Stimulated activated CD8-positive, alpha-beta memory T cell treated with anti-CD3 and anti-CD28 coated beads, Interleukin-4, amount 100 ng/mL, for 1 hour (primary cell): ENCODE measurements at places on chromosomes 6 and 20.

- DNase-seq: no peak
Observed at GRCh38 chr6:53721766-53722165, 56.2 kb upstream of the KLHL31 start.

DNA sequence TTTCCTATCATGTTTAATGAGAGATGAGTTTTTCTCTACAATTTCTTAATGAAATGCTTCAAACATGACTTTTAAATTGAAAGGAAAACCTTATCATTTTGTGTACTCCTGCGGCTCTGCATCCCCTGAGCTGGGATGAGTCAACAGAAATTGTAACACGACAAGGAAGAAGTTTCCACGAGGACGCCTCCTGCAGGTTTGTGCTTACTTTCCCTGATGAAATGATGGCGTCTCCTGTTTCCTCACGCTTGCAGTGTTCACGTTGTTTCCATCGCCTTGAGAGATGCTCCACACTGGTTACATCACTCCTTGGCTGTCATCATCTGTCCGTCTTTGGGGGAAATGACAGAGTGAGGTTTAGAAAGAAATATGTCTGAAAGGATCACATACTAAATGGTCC lies 233.7 kb upstream of the ZFP64 start:
- DNase-seq: no peak

GRCh38 chr6:36958775-36959554 lies 4.4 kb downstream of the PI16 start:
- DNase-seq: no peak

DNA sequence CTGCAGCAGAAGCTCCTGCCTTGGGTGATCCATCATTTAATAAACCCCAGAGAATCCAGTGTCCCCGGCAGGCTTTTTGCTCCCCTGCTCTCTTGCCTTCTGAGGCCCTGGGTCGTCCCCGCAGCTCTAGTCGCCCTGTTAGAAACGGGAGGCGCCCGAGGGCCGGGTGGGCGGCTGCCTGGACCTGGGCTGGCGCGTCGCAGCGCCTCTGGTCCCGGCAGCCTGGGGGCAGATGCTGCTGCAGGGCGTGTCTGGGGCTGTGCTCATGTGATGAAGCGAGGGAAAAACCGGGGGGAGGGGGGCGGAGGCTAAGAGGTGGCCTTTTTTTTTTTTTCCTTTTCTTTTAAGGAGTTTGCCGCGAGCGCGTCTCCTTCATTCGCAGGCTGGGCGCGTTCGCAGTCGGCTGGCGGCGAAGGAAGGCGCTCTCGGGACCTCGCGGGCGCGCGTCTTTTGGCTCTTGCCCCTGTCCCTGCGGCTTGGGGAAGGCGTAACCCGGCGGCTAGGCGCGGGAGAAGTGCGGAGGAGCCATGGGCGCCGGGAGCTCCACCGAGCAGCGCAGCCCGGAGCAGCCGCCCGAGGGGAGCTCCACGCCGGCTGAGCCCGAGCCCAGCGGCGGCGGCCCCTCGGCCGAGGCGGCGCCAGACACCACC lies 394 bp downstream of the AKAP12 start:
- DNase-seq: no peak

DNA sequence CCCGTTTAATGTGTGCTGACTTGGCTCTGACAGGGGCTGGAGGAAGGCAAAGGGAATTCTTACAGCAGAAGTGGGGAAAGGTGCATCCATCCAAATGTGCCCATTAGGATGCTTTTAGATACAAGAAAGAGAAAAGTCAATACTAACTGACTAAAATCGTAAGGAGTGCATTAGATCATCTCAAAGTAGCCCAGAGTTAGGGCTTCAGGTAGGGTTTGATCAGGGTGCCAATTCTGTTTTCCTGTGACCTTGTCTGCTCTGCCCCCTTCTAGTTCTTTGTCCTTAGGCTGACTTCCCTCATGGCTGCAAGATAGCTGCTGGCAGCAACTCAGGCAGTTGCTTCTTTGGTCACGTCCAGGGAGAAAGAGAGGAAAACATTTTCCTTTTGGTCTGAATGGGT lies 240.8 kb downstream of the CDC5L start:
- DNase-seq: no peak

- DNase-seq: no peak
Observed at GRCh38 chr6:167523426-167523825, 198.5 kb downstream of the TTLL2 start.

DNA sequence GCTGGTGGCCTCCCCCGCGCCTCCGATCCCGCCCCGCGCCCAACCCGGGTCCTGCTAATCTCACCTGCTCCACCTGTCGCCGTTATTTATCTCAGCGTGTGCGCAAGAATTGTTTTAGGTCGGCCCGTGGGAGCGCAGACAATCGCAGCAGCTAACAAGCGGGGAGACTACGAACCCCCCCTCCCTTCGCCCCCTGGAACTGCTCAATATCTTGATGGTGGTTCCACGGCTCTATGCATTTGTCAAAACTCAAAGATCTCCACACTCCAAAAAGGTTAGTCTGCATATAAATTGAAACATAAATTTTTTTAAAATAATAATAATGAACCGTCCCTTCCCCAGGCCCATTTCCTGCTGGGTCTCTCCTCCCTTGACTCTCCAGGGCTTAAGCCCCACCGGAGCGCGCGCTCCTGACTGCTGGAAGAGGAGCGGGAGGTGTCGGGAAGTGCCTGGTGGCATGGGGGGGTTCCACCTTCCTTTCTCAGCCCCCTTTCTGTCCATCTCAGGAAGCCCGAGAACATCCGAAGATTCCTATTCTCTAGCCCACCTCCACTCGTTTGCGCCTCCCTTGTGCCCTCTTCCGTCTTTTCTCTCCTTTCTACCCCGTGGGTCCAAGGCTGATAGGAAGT lies 1.6 kb upstream of the MDGA1 start:
- DNase-seq: no peak

- no peak for DNase-seq
Observed at GRCh38 chr6:20509212-20509611, 25.0 kb upstream of the CDKAL1 start.

- DNase-seq: no peak
Observed at GRCh38 chr20:48784273-48784641, 43.5 kb downstream of the PREX1 start.

GRCh38 chr6:155216312-155217046 lies 47.3 kb upstream of the CLDN20 start:
- no peak for DNase-seq

- DNase-seq: no peak
Observed at GRCh38 chr6:13046084-13046483, 282.3 kb downstream of the TBC1D7 start.

GRCh38 chr20:35013421-35014411 lies 58.0 kb downstream of the MYH7B start:
- DNase-seq: no peak

DNA sequence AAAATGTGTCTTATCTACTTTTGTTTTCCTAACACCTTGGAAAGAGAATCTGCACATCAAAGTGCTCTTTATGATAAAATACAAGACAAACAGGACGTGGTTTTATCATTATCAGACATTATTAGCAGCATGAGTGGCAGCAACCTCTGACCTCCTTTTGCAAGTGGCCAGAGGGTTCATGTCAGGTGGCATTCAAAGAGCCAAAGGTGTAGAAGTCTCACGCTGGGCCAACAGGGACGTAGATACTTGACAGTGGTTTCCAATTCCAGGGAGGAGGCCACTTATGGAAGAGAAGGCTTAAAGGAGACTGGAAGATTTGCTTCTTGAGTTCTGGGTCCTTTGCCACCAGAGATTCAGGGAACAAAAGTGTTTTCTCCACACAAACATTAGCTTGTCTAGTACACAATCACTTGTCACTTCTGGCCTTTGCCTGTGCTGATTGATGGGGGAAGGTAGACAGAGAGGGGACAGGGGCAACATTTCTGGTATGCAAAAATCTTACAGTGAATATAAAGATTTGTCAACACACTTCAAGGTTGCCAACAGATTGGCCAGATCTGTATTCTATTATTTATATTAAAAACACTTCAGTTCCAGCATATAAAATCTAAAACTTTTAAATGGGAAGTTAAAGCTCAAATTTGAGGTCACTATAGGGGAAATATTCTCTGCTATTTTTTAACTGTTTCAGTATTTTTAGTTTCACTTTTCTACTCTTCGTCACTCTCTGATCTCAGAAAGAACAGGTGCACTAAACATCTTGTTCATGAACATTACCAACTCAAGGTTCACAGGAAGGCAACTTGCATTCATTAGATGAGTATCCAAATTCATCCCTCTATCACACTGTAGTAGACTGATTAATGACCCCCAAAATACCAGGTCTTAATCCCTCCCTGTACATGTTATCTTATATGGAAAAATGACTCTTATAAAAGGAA lies 52.1 kb upstream of the FBXO30 start:
- no peak for DNase-seq

GRCh38 chr6:53730767-53731166 lies 64.0 kb upstream of the LRRC1 start:
- no peak for DNase-seq

DNA sequence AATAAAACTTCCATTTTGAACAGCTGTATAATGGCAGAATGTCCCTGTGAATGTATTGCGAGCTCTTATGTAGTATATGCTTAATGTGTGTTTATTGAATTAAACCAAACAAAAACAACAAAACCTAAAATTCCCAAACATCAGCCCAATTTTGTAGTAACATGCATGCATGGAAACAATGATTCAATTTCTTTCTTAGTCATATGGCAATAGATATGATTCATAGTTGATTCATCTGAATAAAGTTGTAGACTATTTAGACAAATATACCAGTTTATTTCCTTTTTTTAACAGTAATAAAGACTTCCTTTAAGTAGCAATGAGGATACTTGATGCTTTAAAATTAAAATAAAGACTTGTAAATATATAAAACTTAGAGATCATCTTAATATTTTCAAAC lies 670.6 kb downstream of the CD109 start:
- DNase-seq: no peak

DNA sequence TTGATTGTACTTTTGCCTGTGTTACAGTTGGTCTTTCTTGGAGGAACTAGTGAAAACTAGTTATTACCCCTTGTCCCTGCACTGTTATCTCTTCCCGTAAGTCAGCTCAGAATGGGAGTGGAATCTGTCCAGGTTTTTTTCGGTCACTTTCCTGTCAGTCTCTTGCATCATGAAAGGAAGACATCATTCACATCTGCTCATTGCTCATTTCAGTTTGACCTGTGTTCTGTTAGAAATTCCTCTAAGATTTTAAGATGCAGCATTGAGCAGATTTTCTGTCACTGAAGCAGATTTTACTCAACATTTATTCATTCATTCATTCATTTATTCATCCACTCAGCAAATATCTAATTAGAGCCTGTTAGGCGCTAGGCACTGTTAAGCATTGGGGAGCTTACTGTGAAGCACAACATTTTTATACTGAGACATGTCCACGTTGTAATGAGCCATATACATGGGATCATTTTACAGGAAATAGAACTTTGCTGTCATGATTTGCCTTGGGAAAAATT lies 33.1 kb upstream of the HINT3 start:
- no peak for DNase-seq

- no peak for DNase-seq
Observed at GRCh38 chr20:18712131-18712530, 101.5 kb upstream of the SCP2D1 start.

DNA sequence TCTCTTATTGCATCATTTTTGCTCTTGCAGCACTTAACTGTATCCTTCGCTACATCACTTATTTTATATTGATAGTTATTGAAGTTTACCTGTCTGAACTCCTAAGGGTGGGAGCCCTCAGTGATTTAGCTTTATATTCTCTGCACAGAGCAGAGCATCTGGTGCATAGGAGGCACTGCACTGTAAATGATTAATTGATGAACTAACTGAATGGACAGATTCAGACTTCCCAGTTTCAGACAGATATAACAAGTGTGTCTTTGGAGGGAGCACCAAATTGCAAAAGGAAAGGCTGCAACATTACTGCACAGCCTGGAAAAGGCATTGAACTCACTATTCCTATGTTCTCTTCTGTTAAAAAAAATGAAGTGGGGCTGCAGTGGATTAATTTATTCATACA lies 160.3 kb downstream of the EDN1 start:
- no peak for DNase-seq

GRCh38 chr20:46118481-46119020 lies 437 bp downstream of the CD40 start:
- no peak for DNase-seq

DNA sequence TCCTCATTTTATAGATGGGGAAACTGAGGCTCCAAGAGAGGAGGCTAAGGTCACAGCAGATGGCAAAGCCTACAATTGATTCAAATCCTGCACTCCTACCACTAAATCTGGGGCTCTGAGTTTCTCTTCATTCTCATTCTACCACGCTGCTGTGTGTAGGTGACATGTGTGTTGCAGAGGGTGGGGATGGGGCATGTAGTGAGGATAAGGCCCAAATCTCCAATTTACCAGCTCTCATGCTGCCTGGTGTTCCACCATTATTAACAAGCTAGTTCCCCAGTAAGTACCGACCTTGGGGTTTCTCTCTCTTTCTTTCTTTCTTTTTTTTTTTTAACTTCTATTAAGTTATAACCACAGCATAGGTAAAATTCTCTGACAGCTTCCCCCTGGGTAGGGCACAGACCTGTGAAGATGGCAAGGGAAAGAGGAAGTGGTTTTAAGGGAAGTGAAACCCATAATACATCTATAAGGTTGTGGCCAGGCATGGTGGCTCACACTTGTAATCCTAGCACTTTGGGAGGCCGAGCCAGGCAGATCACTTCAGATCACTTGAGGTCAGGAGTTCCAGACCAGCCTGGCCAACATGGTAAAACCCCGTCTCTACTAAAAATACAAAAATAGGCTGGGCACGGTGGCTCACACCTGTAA lies 13.0 kb upstream of the MATN4 start:
- no peak for DNase-seq

DNA sequence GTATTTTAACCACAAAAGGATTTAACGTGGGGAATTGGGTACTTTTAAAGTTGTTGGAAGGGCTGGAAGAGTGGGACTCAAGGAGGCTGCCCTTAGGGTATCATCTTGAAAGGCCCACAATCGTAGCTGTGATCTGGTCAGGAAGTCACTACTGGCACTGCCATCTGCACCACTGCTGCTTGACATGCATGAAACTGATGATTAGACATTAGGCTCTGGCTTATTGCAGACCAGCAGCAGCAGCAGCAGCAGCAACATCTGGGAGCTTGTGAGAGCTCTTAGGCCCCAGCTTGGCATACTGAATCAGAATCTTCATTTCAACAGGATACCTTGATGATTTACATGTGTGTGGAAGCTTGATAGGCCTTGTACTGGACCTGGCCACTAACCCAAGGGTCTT lies 68.6 kb downstream of the PHF20 start:
- no peak for DNase-seq
